ENCODE measurements at places on chromosomes 6 and 20.

DNA sequence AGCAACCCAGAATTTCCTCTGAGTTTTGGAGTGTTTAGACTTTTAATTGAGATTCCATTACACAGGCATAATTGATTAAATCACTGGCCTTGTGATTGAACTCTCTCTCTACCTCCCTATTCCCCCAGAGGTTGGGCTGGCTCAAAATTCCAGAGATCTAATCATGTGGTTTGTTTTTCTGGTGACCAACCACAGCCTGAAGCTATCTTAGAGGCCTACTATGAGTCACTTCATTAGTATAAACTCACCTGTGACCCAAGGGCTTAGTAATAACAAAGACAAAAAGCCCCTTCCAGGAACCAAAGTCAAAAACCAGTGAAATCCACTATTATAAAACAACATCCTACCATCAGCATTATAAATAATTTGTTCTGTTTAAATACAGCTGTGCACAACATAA is 992.5 kb upstream of the CITED2 start:
- DNase-seq: no peak

GRCh38 chr6:11208267-11208666 is 24.2 kb downstream of the NEDD9 start:
- DNase-seq: no peak

DNA sequence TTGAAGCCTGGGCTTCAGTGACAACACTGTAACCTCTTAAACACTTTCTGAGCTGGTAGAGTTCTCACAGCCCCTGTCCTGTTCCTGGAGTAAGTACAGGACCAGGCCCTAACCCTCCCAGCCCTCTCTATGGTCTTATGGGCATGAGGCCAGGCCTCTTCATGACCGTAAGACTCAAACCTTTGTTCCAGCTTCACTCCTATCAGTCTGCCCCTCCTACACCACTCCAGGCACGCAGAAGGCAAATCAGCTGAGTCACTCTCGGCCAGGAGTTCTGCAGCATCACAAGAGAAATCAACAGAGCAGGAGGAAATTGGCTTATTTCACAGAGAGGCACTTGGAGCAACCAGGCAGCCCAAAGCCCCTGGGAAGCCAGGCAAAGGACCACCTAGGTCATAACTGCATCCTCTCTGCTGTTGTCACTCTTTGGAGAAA is 25.3 kb upstream of the CHD6 start:
- DNase-seq: no peak

DNA sequence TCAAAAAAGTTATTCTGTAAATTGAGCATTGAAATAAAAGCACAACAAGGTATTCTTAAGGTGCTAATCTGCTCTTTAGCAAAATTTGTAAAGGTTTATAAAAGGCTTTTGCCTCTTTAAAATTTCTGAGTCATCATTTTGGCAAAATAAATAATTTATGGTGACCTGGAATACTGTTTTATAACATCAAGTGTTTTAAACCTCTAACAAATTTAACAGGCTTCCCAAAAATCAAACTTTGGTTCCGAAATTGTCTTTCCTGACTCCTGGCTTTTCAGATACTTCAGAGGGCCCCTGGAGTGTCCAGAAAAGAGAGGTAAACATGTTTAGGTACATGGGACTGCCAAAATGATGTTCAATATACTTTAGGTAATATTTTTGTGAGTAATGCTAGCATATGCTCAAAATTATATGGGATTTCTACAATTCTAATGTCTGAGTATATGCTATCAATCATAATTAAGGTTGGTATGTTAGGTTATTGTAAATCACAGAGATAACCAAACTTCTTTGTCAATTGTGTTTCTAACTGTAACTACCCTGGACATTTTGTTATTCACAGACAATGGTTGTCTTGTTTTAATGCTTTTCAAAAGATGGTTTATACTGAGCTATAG is 160.3 kb upstream of the OLIG3 start:
- DNase-seq: no peak

DNA sequence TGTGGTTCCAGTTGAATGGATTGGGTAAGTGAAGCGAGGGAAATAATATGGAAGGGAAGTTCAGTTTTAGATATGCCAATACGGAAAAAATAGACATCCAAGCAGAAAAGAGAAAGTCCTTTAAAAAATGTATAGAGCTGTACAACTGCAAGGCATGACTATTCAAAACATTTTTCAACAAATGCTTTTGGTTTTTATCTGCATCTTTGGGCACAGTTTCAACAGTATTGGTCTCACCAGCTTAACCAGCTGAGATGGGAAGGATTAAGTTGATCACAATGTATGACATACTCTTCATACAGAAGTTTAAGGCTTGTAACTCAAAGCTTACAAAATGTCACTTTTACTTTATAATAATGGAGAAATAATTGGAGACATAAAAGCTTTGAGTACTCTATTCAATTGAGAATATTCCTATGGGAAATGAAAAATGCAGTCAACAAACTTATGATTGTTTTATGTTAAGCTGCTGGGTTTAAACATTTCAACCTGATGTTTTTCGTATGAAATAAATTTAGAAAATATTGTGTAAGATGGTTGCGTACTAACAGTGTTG is 16.3 kb upstream of the UTRN start:
- DNase-seq: no peak

DNA sequence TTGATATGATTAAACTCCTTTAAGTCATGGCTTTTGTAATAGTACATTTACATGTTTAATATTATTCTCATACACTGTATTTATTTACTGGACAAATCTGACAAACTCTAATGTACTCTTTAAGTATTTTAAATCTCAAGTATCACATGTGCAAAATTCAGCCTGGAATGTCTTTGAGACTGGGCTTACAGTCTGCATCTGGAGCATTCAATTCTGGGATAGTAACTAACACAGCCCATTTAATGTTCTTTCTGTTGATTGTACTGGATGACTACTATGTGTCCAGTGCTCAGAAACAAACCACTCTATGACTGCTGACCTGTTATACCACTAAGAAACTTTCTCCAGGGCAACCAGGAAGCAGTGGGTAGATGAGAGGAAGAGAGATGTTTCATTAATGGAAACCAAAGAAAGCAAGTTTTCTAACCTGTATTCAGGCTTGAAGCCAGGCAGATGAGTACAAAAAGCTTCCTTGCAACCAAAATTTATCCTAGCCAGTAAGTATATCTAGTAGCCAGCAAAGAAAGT is 26.8 kb downstream of the FBXL4 start:
- no peak for DNase-seq

DNA sequence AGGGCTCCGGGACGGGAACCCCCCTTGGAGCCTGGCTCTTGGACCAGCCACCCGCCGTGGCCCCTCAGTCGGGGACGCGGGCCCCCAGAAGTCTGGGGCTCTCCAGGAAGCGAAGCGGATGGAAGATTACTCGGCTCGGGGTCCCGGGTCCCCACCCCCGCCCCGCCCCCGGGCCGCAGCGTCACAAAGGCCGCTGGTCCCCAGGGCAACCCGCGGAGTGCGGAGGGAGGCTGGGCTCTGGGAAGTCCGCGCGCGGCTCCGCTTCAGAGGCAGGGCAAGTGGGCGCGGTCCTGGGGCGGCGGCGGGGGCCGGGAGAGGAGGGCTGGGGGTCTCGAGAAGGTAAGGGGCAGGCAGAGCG is at the start of gene FNDC11:
TSS of gene FNDC11 (plus strand) at position 227 of the 358 bp plus-strand sequence. CDS start 1,505 bp downstream, outside the sequence.
- DNase-seq: no peak

GRCh38 chr6:15901141-15902115 is 227.5 kb upstream of the MYLIP start:
- DNase-seq: no peak

DNA sequence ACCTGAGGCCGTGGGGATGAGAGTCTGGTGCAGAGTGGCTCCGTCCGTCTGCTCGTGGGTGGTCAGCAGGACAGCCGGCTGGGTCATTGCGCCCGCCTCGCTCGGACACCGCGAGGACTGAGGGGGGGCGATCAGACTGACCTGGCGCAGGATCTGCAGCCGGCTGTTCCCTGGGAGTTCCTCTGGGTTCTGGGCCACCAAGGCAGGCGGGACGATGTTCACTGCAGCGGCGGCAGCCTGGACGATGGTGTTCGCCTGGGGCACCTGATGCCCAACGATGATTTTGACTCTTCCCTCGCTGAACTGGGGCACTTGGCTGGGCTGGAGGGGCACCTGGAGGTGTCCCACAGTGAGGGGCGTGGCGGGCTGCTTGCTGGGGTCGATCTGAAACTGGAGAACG is 39.2 kb downstream of the ZFP64 start:
- no peak for DNase-seq

- DNase-seq: no peak
These were observed 207.2 kb upstream of the ECI2 start for GRCh38 chr6:4342407-4343137.

- DNase-seq: peak; percentile 43
These were observed 95.0 kb upstream of the IFNGR1 start for GRCh38 chr6:137313928-137314855.

- DNase-seq: no peak
These were observed 16.9 kb downstream of the PLEKHG1 start for GRCh38 chr6:150616586-150616985.

Measured in central memory CD4-positive, alpha-beta T cell (primary cell).